ENCODE measurements at places on chromosomes 3 and 15.

- DNase-seq: no peak
Measured at GRCh38 chr3:197407053-197407452, 108.6 kb upstream of the DLG1 start.

DNA sequence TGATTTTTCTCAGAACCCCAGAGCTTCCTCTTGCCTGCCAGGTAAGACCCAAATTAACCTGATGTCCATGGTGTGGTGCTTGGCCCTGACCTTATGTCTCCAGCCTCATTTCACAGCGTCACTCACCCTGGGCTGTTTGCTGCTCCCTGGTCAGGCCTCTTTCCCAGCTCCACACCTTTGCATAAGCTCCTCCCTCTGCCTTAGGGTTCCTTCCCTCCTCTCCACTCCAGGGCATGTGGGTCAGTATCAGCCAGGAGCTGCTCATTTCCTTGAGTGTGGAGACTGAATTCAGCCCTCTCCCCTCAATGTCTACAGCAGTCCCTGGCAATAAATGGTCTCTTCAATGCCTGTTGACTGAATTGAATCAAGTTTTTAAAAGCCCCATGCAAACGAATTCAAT lies 75.6 kb upstream of the ANKRD34C start:
- no peak for DNase-seq

GRCh38 chr15:91308199-91308598 lies 208.1 kb downstream of the SV2B start:
- no peak for DNase-seq

- no peak for DNase-seq
Measured at GRCh38 chr15:74767167-74768098, 14.4 kb upstream of the CSK start.

- DNase-seq: no peak
Measured at GRCh38 chr3:42850263-42850662, 25.4 kb downstream of the CYP8B1 start.

- no peak for DNase-seq
Measured at GRCh38 chr15:67043939-67044771, 21.2 kb upstream of the SMAD3 start.

GRCh38 chr3:112405845-112406244 lies 72.9 kb downstream of the CD200 start:
- peak; percentile 35 for DNase-seq

- DNase-seq: no peak
Measured at GRCh38 chr3:114642951-114643741, 349.3 kb downstream of the TIGIT start.

- DNase-seq: peak; percentile 78
Measured at GRCh38 chr3:64030741-64031140, 7.4 kb upstream of the PSMD6 start.

- peak; percentile 69 for DNase-seq
Measured at GRCh38 chr15:78422571-78423340, 15.3 kb upstream of the IREB2 start.

- DNase-seq: peak; percentile 53
Measured at GRCh38 chr15:40930430-40931299, 1.5 kb downstream of the DLL4 start.

GRCh38 chr15:49902685-49903501 lies 216.1 kb downstream of the ATP8B4 start:
- no peak for DNase-seq

- no peak for DNase-seq
Measured at GRCh38 chr3:151379083-151379734, 5.3 kb downstream of the P2RY12 start.

- DNase-seq: no peak
Measured at GRCh38 chr3:139427283-139428060, 38.0 kb upstream of the COPB2 start.

GRCh38 chr3:40766396-40766795 lies 241.6 kb downstream of the ZNF621 start:
- no peak for DNase-seq

- DNase-seq: no peak
Measured at GRCh38 chr15:80641384-80641783, 53.7 kb upstream of the ABHD17C start.

DNA sequence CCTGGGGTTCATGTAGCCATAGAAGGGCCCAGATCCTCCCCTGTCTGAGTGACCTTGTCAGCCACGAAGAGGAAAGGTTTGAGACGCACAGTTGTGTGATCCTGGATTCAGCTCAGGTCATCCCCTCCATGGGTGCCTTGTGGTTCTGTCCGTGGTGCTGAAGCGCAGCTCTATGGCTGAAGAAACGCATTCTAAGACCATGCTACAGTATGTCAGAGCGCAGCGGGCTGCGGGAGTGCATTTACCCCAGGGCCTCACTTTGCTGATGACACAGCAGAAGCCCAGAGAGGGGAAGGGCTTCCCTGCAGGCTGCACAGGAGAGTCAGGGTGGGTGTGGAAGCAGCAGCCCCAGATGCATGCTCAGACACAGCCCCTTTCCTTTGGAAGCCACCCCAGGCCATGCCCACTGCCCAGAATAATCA lies 68.8 kb upstream of the IQSEC1 start:
- DNase-seq: no peak

DNA sequence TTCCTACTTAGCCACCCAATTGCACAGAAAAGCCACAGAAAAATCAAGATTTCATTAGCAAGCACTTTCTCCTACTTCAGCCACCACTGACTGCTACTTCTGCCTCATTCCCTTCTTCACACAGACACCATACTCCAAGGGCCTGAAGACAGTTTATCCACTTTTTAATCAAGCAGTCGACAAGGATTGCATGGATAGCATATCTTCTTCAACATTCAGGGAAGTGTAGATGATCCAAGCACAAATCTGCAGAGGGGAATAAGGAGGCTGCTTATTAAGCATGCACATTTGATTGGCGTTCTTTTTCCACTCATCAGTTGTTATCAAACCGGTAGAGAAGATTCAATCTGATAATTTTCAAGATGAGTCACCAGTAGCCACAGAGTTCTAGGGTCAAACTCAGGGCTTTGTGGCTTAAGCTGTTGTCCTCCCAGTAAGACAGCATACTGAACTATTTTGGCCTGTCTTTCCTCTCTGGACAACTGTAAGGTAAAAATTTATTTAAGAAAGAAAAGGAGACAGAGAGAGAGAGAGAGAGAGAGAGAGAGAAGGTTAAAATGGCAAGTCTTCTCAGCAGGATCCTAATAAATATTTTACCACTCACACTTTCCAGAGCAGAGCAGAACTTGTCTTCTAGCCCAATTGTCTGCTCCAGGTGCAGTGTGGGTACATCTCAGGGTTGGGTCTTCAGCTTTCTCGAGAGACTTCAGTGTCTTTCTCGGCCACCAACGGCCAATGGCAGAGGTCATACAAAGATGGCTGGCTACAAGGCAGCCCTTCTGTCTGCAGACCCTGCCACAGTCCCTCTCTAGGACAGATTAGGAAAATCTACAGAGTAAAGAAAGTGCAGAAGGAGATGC lies 80.6 kb upstream of the BHLHE40 start:
- no peak for DNase-seq

DNA sequence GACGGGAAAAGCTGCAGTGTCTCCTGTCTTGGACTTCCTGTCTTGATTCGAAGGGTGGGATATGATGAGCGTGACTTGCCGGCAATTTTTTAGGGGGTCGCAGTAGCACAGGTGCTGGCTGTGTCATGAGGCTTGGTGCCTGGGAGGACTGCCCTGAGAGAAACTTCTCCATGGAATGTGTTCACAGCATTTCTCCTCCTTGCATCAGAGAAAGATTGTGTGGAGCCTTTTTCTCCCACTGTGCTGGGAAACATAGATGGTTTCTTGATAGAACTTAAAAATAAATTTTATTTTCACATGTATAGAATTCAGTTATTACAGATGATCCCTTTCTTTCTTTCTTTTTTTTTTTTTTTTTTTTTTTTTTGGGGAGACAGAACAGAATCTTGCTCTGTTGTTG lies 121.4 kb downstream of the KLHL25 start:
- no peak for DNase-seq

All from stimulated activated CD4-positive, alpha-beta T cell treated with anti-CD3 and anti-CD28 coated beads, Interleukin-2, amount 100 ng/mL, for 24 hours (primary cell).